HFFc6 (cell line): ENCODE measurements at places on chromosomes 11 and 22. TPM values are rescaled to one million over a fixed set of nuclear protein-coding genes. Genes with fewer than 3 reads are reported as not detected.

GRCh38 chr11:61745781-61746441 is 6.5 kb upstream of the MYRF start:
- DNase-seq = no peak

GRCh38 chr11:122678406-122678805 is 22.9 kb downstream of the UBASH3B start:
- no peak for DNase-seq

GRCh38 chr11:63560506-63561180 is 2.5 kb downstream of the PLAAT2 start:
- no peak for DNase-seq

DNA sequence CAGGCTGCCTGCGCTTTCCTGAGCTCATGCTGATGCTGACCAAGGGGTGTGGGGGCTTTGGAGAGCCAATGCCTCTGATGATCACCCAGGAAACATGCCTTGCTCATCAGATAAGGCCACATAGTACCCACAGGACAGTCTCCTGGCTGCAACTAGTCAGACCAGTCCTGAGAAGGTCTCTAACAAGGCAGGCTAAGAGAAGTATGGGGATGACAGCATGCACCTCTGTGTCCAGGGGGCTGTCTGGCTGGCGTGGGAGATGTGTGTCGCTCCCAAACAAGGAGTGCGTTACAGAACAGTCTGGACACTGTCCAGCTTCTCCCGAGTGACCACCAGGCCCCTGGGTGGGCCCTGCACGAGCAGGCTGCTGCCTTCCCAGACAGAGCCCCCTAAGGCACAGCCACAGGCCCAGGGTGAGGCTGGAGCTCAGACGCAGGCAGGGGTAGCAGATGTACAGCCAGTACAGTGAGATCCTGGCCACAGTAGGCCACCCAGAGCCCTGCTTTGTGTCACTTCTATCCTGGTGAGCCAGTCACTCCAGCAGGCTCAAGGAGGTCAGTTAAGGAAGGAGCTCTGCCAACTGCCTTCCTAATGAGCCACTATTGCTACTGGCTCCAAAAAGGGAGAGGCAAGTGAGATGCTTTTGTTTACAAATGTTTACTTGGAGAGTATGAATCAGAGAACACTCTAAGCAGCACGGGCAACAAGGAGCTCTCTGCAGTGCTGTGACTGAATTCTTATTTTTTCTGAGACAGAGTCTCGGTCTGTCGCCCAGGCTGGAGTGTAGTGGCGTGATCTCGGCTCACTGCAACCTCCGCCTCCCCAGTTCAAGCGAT is 66.0 kb upstream of the CLTCL1 start:
- DNase-seq = peak; percentile 70

DNA sequence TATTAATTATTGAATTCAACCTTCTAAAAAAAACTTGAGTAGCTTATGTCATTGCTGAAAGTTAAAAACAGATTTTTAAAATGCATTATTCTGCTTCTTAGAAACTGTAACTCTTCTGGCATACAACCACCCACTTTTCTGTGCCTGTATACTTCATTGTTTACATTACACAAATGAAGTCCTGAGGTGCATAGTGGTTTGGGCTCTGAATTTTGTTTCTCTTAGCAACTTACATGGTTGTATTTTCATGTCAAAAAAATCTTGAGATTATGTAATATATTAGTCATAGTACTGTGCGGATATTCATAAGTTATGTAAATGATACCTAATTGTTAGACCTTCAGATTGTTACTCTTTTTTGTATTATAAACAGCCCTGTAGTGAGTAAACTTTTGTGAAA is 12.2 kb downstream of the SC5D start:
- no peak for DNase-seq

DNA sequence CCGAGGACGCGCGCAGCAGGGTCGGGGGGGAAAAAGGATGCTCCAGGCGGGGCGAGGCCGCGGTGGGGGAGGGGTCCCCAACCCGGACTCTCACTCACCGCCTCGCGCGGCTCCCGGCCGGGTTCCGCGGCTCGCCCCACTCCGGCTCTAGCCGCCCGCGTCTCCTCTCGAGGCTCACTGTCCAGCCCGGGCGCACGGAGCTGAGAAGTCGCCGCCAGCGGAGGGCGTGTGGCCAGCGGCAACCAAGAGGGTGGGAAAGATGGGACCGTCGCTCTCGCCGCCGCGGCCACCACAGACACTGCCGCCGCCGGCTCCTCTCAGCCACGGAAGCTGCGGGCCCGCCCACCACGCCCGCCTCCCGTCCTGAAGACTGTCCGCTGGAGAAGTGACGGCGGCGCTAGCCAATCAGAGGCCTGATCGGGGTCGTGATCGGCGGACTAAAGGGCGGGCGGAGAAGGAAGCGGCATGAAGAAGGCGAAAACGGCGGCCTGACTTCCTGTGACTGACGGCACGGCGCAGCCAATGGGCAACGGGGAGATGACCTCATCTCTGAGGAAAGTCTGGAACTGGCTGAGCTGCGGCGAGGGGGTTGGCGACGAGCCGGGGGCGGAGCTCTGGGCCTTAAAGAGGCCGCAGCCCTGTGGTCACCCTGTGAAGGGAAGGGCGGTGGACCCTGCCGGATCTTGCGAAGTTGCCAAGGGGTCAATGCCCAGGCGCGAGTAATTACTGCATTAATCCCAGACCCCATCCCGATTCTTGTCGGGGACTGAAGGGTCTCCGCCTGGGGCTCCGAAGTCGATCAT is at the start of gene MRTFA:
MRTFA (minus strand) TSS at position 340 of the 803 bp plus-strand sequence.
- peak; percentile 100 for DNase-seq

- no peak for DNase-seq
Measured at GRCh38 chr22:46561435-46561905, 24.1 kb upstream of the CELSR1 start.

DNA sequence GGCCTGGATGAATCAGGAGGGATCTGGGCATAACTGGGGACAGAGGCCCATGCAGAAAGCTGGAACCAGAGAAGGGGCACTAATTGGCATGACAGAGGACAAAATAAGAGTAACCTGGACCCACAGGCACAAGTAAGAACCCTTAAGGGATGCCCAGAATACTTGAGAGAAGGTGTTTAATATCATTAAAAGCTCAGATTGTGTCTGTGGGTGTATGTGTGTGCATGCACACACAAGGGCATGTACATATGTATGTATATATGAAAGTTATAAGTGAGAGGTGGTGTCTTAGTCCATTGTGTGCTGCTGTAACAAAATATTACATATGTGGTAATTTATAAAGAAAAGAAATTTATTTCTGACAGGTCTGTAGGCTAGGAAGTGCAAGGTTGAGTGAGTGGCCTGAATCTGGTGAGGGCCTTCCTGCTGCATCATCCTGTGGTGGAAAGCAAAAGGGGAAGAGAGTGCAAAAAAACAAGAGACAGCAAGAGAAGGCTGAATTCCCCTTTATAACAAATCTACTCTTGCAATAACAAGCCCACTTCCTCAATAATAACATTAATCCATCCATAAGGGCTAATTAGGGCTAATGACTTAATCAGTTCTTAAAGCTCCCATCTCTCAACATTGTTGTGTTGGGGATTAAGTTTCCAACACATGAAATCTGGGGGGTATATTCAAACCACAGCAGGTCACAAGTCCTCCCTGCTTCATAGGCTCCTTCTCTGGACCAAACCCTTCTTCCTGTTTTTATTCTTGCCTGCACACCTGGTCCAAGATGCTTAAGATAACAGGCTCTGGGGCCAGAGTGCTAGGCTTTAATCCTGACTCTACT is 68.3 kb upstream of the POU2AF2 start:
- no peak for DNase-seq

DNA sequence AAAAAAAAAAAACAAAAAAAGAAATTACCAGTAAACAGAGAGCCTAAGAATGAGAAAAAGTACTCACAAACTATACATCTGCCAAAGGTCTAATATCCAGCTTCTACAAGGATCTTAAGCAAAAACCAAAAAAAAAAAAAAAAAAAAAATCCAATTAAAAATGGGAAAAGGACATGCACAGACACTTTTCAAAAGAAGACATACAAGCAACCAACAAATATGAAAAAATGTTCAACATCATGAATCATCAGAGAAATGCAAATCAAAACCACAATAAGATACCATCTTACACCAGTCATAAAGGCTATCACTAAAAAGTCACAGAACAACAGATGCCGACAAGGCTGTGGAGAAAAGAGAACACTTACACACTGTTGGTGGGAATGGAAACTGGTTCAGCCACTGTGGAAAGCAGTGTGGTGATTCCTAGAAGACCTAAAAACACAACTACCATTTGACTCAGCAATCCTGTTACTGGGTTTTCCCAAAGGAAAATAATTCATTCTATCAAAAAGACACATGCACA is 18.3 kb downstream of the MS4A6A start:
- DNase-seq = no peak

DNA sequence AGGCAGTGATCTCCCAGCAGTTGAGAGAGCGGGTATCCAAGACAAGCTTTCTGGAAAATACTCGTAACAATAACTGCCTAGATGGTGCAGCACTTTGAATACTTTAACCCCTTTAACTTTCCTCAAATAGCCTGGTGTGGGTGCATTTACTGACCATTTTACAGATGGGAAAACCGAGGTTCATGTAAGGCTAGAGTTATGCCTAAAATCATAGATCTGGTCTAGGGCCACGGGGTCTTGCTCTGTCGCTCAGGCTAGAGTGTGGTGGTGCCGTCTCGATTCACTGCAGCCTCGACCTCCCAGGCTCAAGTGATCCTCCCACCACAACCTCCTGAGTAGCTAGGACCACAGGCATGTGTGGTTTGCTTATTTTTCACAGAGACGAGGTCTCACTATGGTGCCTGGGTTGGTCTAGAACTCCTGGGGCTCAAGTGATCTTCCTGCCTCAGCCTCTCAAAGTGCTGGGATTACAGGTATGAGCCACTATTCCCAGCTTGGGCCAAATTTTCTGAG is 269.2 kb upstream of the SYN3 start:
- no peak for DNase-seq

The MS4A3 gene
- not detected in 3 replicates for total RNA-seq

The FOLR2 gene
- total RNA-seq = not detected in 3 replicates

The FOXRED2 gene
- total RNA-seq = 2.8 to 4.6 TPM (median 3.4 TPM) in 3 replicates

The CABP4 gene
- not detected in 3 replicates for total RNA-seq

The SHANK2 gene
- total RNA-seq = 0.82 to 1.7 TPM (median 1.6 TPM) in 3 replicates

The PANX2 gene
- 1.4 to 1.7 TPM (median 1.5 TPM) in 3 replicates for total RNA-seq
